HS-27A (cell line): ENCODE measurements at places on chromosomes 5 and 9.

- DNase-seq, result no peak
These were observed 45.2 kb downstream of the ANKDD1B start for GRCh38 chr5:75656311-75657003.

GRCh38 chr5:16315501-16315900 lies 135.9 kb upstream of the MARCHF11 start:
- no peak for DNase-seq

DNA sequence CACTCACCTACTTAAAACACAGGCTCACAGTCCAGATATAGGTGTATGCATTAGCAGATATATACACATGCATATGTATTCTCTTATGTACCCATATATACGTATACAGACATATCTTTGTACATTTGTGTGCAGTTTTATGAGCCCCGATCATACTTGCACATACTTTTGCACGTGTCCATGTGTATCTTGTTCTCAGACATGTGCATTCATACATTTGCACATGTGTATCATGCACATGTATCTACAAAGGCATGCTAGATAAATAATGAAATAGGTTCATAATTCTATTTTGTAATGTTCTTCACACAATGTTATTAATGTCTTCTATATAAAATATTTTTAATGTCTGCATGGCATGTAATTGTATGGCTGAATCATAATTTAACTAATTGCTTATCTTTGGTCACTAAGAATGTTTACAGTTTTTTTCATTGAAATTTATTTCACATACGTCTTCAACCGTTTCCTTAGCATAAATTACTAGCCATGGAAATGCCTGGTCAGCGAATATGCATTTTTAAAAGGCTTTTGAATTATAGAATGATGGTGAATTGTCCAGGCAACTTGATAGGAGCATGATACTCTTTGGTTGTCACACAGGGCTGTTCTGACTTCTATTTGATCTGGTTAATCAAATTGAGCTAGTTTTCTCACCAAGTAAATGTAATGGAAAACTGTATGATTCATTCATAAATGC lies 2.6 kb downstream of the NDFIP1 start:
- DNase-seq, result no peak

GRCh38 chr5:149500922-149501582 lies 50.2 kb downstream of the CSNK1A1 start:
- no peak for DNase-seq

DNA sequence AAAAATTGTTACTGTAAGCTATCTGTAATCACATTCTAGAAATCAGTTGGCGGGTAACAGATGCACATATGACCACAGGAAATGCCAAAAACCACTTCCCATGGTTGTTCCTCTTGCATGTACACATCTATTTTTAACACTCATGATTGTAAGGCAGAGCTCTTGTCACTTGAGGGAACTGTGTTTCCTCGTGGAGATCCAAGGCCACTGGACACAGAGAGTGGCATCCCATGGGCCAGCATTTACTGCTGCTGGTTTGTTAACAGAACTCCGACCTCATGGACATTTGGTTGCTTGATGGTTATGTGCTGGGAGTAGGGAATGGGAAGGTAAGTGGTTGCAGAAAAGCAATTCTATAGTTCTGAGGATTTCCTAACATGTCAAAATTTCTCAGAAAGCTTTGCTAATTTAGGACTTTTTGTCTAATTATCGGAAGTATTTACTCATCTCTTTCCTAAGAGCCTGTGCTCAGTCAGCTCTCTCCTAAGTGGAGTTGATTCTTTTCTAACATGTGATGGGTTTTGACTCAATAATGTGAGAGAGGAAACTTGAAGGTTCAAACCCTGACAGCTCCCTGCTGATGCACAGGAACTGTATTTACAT lies 202.0 kb upstream of the NR3C1 start:
- no peak for DNase-seq

DNA sequence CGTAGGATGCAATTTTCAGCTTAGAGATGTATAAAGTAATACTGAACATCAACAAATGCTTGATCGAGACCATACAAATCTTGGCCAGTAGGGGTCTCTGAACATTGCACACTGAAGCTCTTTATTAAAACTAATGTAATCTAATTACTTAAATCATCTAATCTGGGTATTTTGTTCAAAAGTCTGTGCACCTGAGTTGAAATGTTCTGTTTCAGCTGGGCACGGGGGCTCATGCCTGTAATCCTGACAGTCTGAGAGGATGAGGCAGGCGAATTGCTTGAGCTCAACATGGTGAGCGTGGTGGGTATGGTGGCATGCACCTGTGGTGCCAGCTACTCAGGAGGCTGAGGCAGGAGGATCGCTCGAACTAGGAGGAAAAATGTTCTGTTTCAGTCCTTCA lies 41.0 kb downstream of the ESM1 start:
- no peak for DNase-seq

GRCh38 chr9:131867611-131868192 lies 127.8 kb upstream of the RAPGEF1 start:
- no peak for DNase-seq
